Stimulated activated CD4-positive, alpha-beta T cell treated with anti-CD3 and anti-CD28 coated beads, Interleukin-15, amount 100 ng/mL, for 1 hour (primary cell): ENCODE measurements at places on chromosomes 6 and 20.

GRCh38 chr6:88662653-88663174 is 300.7 kb downstream of the RNGTT start:
- no peak for DNase-seq

- no peak for DNase-seq
Measured at GRCh38 chr6:46733341-46733801, 1.8 kb downstream of the PLA2G7 start.

DNA sequence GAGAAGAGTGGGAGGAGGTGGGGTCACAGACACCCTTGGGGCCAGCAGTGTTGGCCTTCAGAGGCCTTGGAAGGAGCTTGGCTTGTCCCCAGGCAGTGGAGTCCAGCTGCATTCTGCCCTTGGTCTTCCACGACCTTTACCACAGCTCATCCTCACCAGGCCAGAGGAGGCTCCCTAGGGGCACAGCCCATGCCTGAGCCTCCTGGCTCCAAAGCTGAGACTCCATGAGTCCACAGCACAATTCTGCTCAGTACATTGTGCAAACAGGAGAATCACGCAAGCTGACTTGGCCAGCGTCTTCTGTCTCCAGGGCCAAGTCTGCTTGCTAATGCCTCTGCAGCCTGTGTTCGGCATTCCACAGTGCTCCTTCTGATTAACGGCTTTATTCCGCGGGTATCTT is 337.2 kb downstream of the SMOC2 start:
- DNase-seq, result no peak

GRCh38 chr20:50676858-50677257 is 14.5 kb downstream of the RIPOR3 start:
- no peak for DNase-seq

DNA sequence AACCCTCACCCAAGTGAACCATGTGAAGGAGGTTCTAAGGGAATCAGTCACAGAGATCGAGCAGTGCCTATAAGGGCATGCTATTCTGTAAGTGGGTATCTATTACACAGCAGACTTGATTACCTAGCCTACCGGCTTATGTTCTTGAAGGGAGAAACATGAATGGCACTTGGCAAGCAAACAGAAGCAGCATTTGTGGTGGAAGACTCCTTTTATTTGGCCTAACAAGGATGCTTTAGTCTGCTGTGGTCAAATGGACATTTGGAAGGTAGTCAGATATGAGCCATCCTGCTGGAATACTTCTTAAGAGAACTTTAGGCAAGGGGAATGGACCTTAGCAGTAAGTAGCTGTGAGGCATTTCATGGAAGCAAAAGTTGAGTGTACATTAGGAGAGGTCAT is 126.3 kb downstream of the COL12A1 start:
- no peak for DNase-seq

GRCh38 chr20:19026901-19027644 is 185.4 kb upstream of the SLC24A3 start:
- DNase-seq, result no peak

- DNase-seq, result no peak
Measured at GRCh38 chr20:56222945-56223344, 25.6 kb upstream of the MC3R start.

- no peak for DNase-seq
Measured at GRCh38 chr6:105733556-105734162, 330.8 kb upstream of the PREP start.

- no peak for DNase-seq
Measured at GRCh38 chr6:47310131-47310480, 401 bp upstream of the TNFRSF21 start.
